ENCODE measurements at places on chromosomes 12 and 14. TPM values are rescaled to one million over a fixed set of nuclear protein-coding genes. Genes with fewer than 3 reads are reported as not detected.

DNA sequence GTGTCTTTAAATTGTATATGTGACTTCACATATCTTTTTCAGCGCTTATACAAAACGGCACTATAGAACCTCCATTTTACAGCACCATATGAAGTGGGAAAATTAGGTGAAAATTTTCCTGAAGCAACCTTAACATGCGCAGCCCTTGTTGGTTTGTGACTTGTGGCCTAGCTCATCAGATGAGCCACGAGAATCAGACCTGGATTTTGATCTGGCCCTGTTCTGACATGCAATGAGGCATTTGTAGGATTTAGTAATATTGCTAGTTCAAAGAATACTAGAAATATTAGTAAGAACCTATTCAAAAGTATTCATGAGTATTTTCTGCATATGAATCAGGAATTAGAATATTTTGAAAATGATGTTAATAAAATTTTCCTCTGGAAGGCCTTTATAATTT lies 2.9 kb downstream of the CDKN1B start:
- DNase-seq: no peak

DNA sequence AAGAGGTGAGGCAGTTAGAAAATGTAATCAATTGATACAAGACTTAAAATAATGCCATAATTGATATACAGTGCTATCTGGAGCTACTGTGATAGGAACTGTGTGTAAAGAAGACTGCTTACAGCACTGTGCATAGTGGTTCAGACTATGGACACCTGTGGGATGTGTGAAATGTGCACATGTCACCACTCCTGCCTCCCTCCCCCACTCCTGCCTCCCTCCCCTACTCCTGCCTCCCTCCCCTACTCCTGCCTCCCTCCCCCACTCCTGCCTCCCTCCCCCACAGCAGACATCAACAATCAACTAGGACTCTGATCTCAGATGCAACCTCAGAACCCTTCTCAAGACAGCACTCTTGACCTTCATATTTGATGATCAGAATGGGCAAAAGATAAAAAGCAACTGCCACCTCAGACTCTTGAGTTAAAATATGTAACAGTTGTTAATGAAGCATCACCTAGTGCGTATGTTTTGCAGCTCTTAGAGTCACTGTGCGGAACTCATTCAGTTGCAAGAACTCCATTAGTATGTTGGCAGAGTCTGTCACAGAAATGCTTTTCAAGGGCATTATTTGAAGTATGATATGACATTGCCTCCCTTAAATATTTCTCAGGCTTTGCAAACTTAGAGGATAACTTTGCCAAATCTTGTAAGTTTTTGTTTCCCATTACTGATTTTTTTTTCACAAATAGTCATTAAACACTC lies 255.2 kb upstream of the DDHD1 start:
- no peak for DNase-seq

DNA sequence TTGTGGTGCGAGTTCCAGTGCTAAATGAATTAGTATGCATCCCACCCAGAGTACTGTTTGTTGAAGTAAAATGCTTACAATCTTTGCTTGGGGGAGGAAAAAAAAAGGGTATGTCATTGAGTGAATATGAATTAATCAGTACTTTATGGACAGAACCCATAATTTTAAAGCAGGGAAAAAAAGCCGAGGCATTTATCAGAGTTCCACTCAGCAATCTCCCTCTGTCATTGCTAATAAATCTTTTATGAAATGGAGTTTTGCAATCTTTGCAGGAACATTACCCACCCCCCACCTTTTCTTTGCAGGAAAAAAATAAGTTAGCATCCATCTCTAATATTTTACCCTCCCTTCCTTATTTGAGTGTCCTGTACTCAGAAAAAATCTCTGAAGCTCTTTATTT lies 127.9 kb upstream of the TMPO start:
- DNase-seq: no peak

DNA sequence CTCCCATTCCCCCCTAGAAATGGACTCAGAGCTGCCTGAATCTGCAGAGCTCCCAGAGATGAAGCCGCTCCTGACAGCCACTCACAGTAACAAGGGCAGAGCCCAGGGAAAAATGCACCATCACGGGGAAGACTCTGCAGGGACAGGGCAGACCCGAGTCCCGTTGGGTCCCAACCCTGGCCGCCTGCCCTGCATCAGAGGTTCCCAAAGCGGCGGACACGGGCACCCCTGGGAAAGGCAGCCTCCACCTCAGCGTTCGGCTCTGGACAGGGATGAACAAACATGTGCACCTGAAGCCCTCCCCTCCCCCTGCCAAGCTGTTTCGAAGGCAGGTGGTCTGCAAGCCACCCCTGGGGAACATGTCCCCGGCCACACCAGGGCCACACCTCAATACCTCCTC lies 320.4 kb downstream of the ADGRD1 start:
- DNase-seq: no peak

GRCh38 chr14:72291908-72292688 lies 359.9 kb downstream of the RGS6 start:
- peak; percentile 26 for DNase-seq

DNA sequence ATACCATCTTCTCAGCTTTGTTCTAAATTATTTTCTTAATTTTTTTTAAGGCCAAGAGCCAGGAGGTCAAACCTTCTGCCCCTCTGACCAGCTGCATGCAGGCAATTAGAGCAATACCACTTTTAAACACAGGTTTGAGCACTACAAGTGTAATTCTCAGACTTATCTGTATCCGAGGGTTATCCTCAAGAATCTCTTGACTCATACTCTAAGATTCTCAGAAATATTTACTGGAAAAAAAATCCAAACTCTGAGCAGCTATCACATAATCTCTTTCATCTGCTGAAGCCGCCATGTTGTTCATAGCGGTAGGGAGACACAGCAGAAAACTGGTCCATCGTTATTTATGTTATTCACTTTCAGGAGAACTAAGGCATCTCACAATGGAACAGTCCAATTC lies 27.4 kb upstream of the PTHLH start:
- no peak for DNase-seq

GRCh38 chr14:63276492-63277342 lies 42.0 kb downstream of the GPHB5 start:
- DNase-seq: peak; percentile 5

DNA sequence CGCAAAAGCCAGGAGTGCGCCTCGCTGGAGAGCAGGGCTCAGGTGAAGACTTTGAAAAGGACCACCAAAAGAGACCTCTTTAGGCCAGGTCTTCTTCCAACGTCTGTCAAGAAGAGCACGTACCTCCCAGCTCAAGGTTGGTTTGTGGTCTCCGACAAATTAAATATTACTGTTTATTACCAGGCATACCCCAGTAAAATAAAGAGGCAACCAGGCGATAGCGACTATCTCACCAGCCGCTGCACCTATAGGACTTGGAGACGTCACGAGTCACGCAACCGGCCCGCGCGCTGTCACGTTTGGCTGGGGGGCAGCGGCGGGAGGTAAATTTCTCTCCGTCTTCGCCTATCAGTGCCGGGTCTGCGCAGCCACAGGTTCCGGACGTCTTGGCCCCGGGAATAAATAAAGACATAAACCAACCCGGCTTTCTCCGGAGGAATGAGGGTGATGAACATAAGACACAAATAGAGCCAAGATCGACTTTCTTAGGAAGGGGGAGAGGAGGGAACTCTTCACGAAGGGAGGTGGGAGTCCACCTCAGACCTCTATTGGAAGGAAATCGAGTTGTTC lies 2.0 kb upstream of the TBX5 start:
- DNase-seq: no peak

AQP6 gene
- not detected for total RNA-seq

Data from kidney epithelial cell (primary cell).